ENCODE measurements at places on chromosomes 16 and 17.
A peak's percentile ranks its signal among the peaks of the same experiment; 100 is the strongest.

DNA sequence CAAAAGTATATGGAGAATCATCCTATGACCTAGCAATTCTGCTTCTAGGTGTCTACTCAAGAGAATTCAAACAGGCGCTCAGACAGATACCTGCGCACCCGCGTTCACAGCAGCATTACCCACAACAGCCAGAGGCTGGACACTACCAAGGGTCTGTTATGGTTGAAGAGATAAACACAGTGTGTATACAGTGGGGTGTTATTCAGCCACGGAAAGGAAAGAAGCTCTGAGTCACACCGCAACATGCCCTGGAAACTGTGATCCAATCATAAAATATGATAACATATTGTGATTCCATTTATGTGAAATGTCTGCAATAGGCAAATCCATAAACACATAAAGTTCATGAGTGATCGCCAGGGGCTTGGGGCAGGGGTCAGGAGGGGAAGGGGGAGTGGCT lies 18.0 kb upstream of the JPH3 start:
- DNase-seq, result no peak

DNA sequence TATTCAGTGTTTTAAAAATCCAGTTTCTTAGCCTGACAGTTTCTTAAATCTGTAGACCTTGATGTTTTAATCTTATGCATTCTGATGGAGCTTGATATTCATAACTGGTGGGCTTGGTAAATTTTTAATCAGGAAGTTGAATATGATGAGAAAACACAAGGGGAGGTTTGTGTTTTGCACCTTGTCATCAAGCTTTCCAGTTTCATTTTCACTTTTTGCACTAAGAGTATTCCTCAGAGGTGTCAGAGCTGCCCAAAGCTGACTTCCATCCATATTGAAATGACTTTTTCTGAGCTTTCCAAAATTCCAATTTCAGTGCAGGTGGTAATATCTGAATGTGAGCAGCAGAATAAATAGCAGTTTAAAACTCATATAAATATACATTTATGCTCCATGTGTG lies 555.0 kb upstream of the RBFOX1 start:
- DNase-seq, result no peak

GRCh38 chr16:69725480-69726312 lies 664 bp downstream of the NQO1 start:
- no peak for DNase-seq

- no peak for DNase-seq
Measured at GRCh38 chr17:31433811-31434726, 42.6 kb downstream of the RAB11FIP4 start.

DNA sequence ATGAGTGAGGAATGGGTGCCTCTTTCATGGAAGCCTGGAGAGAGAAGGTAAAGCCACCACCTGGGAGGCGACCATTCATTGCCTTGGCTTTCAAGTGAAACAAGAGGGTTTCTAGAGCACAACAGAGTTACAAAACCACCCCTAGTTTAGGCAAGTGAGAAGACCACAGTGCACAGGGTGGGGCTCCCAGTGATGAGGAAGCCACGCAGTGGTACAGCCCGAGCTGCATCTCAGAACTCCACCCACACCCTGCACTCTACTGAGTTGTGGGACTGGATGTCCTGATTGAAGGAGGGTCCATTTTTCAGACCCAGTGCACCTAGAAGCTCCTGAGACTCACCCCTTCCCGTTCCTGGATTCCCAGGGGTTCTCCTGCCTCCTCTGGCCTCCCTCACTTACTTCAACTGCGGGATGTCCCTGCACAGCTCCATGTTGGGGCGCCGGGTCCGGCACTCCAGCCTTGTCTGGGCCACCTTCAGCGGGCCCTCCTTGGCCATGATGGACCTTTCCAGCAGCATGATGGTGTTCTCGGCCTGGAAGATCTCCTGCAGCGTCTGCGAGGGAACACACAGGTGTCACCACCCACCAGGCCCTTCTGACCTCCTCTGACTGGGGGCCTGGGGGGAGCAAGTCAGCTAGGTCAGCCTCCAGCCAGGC lies 55.1 kb upstream of the EMP2 start:
- no peak for DNase-seq

- DNase-seq, result peak; percentile 35
Measured at GRCh38 chr16:79283578-79283977, 317.0 kb downstream of the MAF start.

- no peak for DNase-seq
Measured at GRCh38 chr17:59266745-59267144, 46.4 kb downstream of the GDPD1 start.

DNA sequence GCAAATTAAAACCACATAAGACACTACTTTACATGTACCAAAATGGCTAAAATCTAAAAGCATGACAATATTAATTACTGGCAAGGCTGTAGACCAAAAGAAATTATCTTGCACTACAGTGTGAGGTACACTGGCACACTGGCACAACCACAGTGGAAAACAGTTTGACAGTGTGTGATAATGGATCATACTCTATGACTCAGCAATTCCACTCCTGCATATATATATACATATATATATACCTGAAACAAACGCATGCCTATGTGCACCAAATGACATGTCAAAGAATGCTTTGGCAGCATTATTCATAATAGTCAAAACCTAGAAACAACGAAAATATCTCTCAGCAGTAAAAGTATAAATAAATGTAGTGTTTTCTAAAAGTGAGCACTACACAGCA lies 4.6 kb upstream of the DYNLRB2 start:
- DNase-seq, result peak; percentile 20

DNA sequence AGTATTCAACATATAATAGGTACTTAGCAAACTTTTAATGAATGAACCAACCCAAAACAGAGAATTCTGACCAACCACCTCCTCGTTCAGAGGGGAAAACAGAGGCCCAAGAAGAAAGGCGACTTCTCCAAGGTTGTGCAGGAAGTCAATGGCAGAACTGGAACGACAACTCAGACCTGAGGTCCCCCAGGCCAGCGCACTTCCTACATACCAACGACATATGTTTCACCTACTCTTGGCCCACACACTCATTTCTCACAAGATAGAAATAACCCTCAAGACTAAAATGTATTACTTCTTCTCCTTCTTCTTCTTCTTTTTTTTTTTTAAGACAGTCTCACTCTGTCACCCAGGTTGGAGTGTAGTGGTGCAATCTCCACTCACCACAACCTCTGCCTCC lies 14.4 kb downstream of the CHCT1 start:
- DNase-seq, result no peak

DNA sequence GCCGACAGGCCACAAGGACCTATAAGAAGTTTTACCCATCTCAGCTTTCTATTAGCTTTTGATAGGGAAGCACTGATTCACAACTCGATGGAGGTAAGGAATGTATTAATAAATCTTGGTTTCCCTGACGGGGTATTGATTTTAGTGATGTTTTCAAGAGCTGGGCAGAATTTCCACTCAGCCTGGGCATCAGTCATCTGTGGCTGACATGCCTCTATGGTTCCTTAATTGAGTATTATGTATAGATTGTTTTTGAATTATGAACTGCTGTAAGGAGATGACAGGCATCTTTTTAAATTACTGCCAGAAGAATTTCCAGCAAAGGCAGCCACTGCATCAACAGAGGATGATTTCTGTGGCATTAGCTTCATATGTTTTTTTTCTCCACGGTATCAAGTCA lies 128.6 kb downstream of the CPPED1 start:
- no peak for DNase-seq

DNA sequence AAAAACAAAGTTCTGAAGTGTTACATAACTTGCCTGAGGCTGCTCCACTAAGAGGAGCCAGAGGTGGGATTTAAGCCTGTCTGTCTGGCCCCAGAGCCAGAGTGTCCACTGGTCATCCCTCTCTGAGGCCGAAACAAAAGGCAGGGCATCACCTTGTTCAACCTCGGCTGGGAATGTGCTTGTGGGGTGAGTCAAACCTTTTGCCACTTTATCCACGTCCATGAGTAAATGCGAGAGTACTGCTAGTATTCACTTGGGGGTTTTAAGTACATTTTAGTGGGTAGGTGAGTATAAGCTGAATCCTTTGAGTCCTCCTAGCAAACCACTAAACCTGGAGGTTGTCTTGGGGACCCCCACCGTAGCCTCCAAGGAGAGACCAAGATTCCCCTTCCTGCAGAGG lies 103.5 kb downstream of the STX8 start:
- DNase-seq, result no peak

DNA sequence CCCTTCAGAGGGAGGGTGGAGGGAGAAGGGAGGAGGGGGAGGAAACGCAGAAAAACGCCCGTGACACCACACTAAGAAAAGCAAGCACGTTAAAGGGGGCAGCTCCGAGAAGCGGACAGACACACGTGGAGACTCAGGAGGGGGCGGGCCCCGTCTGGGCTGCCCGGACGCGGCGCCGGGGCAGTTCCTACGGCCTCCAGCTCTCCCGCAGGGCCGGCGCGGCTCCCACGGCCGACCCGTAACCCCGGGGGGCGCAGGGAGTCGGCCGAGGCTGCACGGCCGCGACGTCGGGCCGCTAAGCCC lies 362 bp downstream of the KLHDC4 start:
- peak; percentile 58 for DNase-seq

- no peak for DNase-seq
Measured at GRCh38 chr16:49620158-49620868, 235.6 kb downstream of the ZNF423 start.

DNA sequence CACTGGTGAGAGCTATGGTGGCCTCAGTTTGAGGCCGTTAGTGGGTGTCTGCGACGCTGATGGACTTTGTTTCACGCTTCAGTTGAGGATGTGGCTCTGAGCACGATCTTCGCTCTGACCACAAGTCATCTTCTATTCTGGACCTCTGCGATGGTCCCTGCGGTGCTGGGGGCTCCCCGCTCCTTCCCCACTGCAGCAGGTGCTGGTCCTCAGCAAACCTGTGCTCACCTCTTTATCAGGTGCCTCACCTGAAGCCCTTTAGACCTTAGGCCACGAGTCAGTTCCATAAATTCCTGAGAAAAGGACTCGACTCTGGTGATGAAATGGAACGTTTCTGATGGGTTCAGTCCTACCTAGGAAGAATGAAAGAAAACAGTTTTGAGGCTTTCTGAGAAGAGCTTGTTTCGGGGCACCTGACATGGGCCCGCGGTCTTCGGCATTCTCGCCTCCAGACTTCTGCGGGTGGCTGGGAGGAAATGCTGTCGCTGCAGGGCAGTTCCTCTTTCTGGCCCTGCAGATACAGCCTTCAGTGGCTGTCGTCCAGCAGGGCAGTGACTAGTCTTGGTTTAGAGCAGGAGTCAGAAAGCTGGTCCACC lies 4.7 kb downstream of the KCTD5 start:
- DNase-seq, result peak; percentile 58

DNA sequence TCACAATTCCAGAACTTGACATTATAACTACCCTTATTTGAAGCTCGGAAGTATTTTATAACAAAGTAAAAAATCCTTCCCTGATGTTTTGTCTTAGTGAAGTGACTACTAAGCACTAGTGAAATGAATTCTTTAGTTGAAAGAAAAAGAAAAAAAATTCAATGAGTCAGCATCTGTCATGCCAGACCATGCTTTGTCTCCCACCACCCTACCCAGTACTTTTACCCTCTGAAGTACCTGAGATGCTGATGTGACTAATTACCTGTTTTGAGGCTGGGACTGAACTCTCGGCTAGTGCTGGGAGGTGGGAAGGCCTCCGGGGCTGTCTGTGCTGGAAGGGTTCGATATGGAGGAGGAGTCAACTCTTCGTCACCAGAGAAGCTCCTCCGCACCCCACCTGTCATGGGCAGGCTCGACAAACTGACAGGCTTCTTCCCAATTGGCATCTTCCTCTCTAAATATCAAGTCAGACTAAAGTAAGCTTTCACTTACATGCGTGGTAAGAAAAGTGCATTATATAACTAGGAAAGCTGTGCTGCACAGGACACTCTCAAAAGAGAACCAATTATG lies 19.6 kb downstream of the NME2 start:
- DNase-seq, result no peak

- no peak for DNase-seq
Measured at GRCh38 chr16:8887952-8888560, 5.9 kb downstream of the LITAFD start.

DNA sequence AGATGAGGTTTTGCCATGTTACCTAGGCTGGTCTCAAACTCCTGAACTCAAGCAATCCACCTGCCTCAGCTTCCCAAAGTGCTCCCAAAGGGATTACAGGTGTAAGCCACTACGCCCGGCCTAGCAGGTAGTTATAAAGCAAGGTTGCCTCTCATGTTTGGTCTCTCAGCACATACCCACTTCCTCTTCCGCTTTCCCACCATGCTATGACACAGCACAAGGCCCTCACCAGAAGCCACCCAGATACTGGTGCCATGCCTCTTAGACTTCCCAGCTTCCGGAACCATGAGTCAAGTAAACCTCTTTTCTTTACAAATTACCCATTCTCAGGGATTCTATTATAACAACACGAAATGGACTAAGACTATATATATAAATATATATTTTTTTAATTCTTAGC lies 143.6 kb downstream of the COPRS start:
- DNase-seq, result peak; percentile 9

- no peak for DNase-seq
Measured at GRCh38 chr17:29996458-29996857, 55.0 kb downstream of the EFCAB5 start.

- DNase-seq, result peak; percentile 86
Measured at GRCh38 chr17:48457080-48457836, 27.2 kb upstream of the SKAP1 start.

GRCh38 chr17:39536468-39536867 lies 71.3 kb downstream of the NEUROD2 start:
- DNase-seq, result no peak

GRCh38 chr16:67364600-67365235 lies 28.6 kb downstream of the TPPP3 start:
- DNase-seq, result no peak

GRCh38 chr17:29835435-29836351 lies 94.3 kb downstream of the SSH2 start:
- DNase-seq, result no peak

DNA sequence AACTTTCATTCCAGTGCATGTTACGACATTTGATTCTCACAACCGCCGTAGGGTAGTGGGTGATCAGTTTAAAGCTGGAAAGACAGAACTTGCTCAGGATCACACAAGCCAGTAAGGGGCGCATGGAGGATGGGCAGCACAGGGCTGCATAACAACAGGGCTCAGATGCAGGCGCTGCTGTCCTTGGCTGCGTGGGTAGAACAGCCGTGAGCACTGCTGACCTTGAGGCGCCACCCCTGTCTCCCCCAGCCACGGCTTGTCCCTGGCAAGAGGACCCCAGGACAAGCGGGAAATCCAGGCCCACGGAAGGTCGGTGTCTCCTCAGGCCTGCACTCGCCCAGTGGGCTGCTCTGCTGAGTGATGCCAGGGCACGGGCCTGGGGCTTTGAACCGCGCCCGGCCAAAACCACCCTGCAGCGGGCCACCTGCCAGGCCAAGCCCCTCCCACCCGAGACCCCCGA lies 84.7 kb downstream of the LMF1 start:
- DNase-seq, result no peak
